ENCODE measurements at places on chromosomes 5 and 9. TPM values are rescaled to one million over a fixed set of nuclear protein-coding genes. Genes with fewer than 3 reads are reported as not detected.

DNA sequence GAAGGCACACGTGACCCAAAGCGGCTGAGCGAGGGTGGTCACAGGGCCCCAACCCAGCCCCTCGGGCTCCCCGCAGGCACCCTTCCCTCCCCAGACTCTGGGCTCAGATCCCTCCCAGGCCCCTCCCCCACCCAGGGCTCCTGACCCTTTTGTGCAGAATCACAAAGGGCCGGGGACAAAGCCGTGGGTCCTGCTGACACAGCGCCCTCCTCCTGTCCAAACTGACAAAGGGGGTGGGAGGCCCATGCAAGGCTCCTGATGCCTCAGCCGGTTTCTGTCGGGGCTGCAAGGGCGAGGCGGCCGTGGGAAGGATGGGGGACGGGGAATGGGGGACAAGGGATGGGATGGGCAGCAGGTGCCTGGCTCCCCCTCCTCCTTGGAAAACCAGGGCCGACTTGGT lies 43.5 kb upstream of the UBAC1 start:
- no peaks in the 10 kb centered on the region for H3K27me3 ChIP-seq
- peaks cover 17% of the 10 kb centered on the region for H3K4me1 ChIP-seq
- peaks cover 11% of the 10 kb centered on the region for H3K36me3 ChIP-seq

DNA sequence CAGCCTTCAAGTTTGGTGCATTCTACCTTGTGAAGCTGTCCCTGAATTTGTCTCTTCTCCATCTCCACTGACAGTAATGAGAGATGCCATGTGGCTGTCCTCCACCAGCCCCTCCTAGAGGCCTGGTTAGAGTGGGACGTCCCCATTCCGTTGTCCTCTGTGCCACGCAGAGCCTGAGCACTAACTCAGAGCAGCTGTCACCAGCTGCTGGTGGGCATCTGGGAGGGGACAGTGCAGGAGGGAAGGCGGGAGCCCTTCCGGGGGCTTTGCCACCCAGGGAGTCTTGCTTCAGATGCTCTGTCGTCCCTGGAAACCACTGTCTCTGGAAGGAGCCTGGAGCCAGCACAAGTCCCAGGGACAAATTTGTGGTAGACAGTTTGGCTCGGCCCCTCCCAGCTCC lies 78.6 kb downstream of the PDZD2 start:
- DNase-seq, result no peak
- H3K27ac ChIP-seq, result no peak overlapping the region
- no peaks in the 10 kb centered on the region for H3K27me3 ChIP-seq
- no peaks in the 10 kb centered on the region for H3K36me3 ChIP-seq
- no peaks in the 10 kb centered on the region for H3K4me1 ChIP-seq
- H3K4me3 ChIP-seq, result no peak overlapping the region

DNA sequence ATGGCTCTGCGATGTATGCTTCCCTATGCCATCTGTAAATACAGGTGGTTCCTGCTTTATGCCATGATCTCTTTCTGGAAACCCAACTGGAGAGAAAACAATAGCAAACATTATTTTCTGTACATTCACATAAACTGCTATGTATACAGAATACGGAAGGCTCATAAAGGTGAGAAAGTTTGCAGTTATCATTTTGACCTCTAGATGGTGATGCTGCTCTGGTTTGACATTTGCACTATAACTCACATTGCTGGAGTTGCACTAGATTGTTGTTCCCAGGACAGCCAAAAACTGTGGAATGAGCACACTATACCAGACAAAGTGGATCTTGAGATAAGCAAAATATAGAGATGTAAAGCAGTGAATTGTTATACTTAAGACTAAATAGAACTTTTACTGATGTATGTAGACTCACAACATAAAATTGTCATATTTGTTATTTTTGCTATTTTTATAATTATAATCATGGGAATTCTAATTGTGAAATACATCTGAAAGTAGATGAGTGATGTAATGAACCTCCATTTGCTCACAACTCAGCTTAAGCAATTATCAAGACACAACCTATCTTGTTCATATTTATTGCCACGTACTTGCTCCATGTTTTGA lies 246.5 kb downstream of the PTPRD start:
- H3K27ac ChIP-seq, result no peak overlapping the region
- no peak overlapping the region for H3K4me3 ChIP-seq
- no peaks in the 10 kb centered on the region for H3K27me3 ChIP-seq

DNA sequence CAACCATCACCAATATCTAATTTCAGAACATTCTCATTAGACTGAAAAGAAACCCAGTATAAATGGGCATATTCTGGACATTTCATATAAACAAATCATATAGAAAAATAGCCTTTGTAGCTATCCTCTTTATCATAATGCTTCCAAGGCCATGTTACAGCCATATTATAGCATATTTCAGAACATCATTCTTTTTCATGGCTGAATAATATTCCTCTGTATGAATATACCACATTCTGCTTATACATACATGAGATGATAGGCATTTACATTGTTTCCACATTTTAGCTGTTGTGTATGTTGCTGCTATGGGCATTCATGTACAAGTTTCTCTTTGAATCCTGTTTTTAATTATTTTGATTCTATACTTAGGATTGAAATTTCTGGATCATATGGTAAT lies 167.0 kb downstream of the FBXL17 start:
- no peaks in the 10 kb centered on the region for H3K27me3 ChIP-seq
- no peak overlapping the region for H3K4me3 ChIP-seq
- no peak overlapping the region for H3K27ac ChIP-seq
- peaks cover 4% of the 10 kb centered on the region for H3K36me3 ChIP-seq

DNA sequence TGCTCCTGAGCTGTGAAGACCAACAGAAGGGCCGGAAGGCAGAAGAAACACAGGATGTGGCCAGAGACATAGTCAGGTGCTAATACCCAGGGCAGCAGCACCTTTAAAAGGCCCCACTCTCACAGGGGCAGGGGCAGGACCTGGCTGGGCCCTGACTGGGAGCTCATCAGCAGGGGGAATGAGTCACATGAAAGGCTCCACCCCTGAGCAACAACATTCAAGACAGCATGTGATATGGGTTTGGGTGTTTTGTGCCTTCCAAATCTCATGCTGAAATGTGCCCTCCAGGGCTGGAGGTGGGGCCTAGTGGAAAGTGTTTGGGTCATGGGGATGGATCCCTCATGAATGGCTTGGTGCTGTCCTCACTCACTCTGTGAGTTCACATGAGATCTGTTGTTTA lies 181.7 kb downstream of the ERCC6L2 start:
- no peak for DNase-seq
- no peaks in the 10 kb centered on the region for H3K36me3 ChIP-seq
- H3K4me3 ChIP-seq, result no peak overlapping the region
- H3K27me3 ChIP-seq, result no peaks in the 10 kb centered on the region

DNA sequence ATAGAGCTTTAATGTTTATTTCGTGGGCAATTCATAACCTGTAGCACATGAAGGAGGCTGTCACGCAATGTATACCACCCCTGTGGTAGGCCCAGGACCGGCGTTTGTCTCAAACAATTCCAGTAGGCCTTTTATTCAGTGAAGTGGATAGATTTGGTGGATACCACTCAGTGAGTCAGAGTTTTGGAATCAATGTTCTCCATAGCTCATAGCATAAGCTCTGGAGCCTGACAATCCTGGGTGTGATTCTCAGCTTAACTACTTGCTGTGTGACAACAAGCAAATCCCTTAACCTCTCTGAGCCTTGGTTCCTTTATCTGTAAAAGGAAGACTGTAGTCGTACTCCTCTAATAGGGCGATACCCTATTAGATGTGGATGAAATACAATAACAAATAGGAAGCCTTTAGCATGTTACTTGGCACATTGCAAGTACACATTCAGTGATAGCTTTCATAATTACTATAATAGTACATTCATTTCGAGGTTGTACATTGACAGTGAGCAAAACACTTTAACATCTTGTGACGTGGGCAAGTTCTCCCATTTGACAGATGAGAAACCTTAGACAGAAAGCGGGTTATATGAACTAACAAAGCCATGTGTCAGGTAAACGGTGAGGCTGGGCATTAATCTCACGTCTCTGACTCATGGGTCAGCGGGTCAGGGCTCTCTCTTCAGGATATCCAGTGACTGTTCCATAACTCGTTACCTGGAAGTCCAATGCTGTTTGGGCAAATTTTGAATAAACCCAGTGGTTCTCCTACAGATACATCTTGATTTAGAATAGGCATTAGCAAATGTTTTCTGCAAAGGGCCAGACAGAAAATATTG lies 130.8 kb downstream of the C9orf152 start:
- H3K4me1 ChIP-seq, result peaks cover 41% of the 10 kb centered on the region
- no peak for DNase-seq
- H3K27me3 ChIP-seq, result no peaks in the 10 kb centered on the region
- no peak overlapping the region for H3K4me3 ChIP-seq

- H3K36me3 ChIP-seq, result no peaks in the 10 kb centered on the region
- peak; percentile 85 for DNase-seq
- H3K27ac ChIP-seq, result no peak overlapping the region
- no peak overlapping the region for H3K4me3 ChIP-seq
- H3K4me1 ChIP-seq, result peaks cover 3% of the 10 kb centered on the region
- peaks cover 44% of the 10 kb centered on the region for H3K27me3 ChIP-seq
These were observed 97.7 kb upstream of the MVB12B start for GRCh38 chr9:126228781-126229444.

GRCh38 chr9:27433631-27434325 lies 90.3 kb upstream of the IFNK start:
- no peaks in the 10 kb centered on the region for H3K36me3 ChIP-seq
- no peak overlapping the region for H3K27ac ChIP-seq
- peaks cover 87% of the 10 kb centered on the region for H3K4me1 ChIP-seq
- DNase-seq, result no peak

DNA sequence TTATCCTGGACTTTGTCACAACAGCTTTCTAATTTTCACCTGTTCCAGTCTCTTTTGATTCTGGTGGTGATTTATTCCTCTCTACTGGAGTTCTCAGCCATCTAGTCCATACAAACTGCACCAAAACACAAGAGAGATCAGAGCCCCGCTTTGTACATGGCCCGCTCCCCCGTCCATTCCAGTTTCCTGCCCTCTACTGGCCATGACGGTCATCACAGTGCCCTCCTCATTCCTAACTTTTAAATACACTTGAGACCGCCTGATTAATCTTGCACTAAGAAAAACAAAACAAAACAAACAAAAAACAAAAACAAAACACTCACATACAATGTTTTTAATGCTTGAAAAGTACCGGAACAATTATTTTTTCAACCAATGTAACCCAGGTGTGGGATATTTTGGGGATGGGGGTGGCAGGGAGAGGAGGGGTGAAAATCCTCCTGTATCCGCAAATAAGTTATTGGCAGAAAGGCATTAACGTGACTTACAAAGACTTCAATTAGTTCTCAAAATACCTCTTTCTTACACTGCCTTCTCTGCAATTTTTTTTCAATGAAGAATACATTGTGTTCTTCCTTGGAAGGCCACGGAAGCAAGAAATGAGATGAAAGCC lies 84.8 kb upstream of the PAM start:
- no peak for DNase-seq
- H3K27me3 ChIP-seq, result no peaks in the 10 kb centered on the region
- H3K4me3 ChIP-seq, result no peak overlapping the region
- H3K36me3 ChIP-seq, result no peaks in the 10 kb centered on the region
- no peak overlapping the region for H3K27ac ChIP-seq

DNA sequence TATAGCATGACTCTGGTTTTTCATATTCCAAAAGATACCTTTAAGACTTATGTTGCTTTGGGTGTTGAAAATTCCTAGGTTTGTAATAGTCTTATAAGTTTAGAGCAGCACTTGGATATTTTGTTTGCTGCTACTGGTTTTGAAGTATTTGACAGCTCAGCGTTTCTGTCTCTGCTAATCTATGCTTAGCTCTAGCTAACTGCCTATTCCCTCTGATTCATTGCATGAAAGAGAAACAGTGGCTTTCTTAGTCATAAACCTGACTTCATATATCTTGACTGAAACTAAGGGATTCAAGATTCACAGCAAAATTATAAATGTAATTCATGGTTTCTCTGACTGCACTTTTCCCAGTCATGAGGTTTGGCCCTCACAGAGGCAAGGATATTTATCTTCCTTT lies 35.6 kb upstream of the ANXA1 start:
- H3K4me3 ChIP-seq, result no peak overlapping the region
- DNase-seq, result no peak
- H3K36me3 ChIP-seq, result no peaks in the 10 kb centered on the region

DNA sequence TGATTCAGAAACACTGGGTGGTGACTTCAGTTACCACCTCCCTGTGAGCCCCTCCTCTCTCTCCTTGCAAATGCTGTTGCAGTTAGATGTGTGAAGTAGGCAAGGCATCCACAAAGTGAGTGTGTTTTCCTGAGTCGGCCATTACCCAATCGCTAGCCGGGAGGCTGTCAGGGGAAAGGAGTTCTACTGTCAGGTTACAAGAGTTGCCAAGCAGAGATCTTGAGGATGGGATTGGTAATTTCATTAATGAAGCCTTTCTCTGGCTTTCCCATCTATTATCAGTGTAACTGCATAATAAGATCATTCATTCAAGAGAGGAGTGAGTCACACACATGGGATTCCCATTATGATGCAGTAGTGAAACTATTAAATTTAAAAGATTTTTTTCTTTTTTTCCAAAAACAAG lies 106.9 kb downstream of the GLDC start:
- no peaks in the 10 kb centered on the region for H3K36me3 ChIP-seq
- no peak overlapping the region for H3K27ac ChIP-seq
- H3K27me3 ChIP-seq, result no peaks in the 10 kb centered on the region
- no peak for DNase-seq

DNA sequence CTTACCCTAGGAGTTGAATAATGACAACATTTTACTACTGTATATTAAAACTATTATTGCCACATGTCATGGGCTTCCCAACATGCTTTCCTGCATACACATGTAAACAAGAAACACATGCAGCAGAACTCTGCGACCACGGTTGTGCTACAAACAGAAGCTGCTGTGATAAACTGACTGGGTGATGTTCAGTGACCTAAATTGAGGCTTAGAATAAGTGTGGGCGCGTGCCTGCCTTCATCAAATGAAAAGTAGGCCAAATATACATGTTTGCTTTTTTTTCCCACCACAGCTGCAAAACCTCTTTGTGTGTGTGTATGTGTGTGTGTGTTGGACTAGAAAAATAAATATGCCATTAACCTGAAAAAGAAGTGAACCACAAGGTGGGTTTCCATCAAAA lies 1202.1 kb downstream of the PTPRD start:
- no peak overlapping the region for H3K4me3 ChIP-seq
- H3K36me3 ChIP-seq, result no peaks in the 10 kb centered on the region
- H3K4me1 ChIP-seq, result no peaks in the 10 kb centered on the region
- H3K27ac ChIP-seq, result no peak overlapping the region

The CCDC69 gene
- total RNA-seq, result 32.3 TPM

The LCN1 gene
- not detected for total RNA-seq

The CDKN2B-AS1 gene
- total RNA-seq, result not detected
